ENCODE measurements at places on chromosomes 12 and 14.
A peak's percentile ranks its signal among the peaks of the same experiment; 100 is the strongest.

GRCh38 chr12:122123051-122123760 is 44.6 kb downstream of the MLXIP start:
- peak; percentile 71 for DNase-seq

DNA sequence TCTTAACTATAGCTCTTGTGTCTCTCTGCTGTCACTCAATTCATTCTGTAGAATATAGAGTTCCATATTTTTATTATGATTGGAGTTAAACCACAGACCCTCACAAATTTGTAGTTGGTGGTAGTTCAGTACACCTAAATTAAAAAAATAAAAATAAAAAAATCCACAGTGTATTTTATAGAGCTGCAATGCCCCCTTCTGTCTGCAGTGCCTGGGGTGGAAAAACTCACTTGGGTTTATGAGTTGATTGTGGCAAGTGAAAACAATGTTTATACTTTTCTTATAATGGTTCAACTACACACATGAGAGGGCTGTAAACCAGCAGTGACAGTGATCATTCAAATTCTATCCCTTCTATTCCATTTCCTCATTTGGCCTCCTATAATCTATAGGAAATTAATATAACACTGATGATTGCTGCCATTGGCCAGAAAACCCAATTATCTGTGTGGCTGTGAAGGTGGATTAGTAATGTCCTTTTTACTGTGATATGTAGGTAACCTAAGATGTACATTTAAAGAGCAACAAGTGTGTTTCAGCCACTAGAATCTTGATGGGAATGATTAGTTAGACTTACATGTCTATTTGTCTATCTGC is 166.9 kb upstream of the LRIG3 start:
- no peak for DNase-seq

GRCh38 chr12:118035190-118036041 is 18.9 kb downstream of the RFC5 start:
- DNase-seq, result peak; percentile 88

GRCh38 chr12:128008341-128008740 is 258.6 kb upstream of the TMEM132C start:
- no peak for DNase-seq

GRCh38 chr12:111404362-111405148 is 1.2 kb upstream of the SH2B3 start:
- DNase-seq, result peak; percentile 69

DNA sequence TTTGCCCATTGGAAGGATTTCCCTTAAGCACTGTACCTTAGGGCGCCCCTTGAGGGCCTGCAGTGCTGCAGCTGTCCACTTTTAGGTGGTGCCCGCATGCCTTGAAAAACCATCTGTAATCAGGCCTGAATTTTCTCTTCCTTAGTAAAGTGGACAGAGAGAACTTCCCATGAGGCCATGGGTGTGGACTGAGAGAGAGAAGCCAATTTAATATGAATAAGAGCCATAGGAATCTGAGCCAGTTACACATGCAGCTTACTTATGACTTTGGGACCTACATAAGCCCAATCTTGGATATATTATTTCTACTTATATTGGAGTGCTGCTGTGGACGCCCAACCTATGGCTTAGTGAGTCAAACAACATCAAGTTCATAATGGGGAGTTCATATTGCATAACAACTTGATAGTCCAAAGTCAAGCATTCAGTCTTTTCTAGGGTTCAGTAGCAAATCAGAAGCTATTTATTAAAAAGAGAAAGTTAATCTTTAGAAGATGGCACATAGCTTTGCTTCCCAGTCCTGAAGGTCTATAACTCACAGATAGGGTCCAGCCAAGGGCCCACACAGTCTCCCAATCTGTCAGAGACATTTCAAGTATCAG is 11.1 kb upstream of the ETV6 start:
- DNase-seq, result no peak

Measured in activated CD4-positive, alpha-beta T cell treated with anti-CD3 and anti-CD28 coated beads, Interleukin-2, amount 50 U/mL, for 16 hours (primary cell).